Stimulated activated CD4-positive, alpha-beta T cell treated with anti-CD3 and anti-CD28 coated beads, Interleukin-1b, Interleukin-23, amount 100 ng/mL, for 24 hours (primary cell): ENCODE measurements at places on chromosomes 2 and 18.

- no peak for DNase-seq
These were observed 188.4 kb downstream of the CCDC85A start for GRCh38 chr2:56372071-56372656.

- no peak for DNase-seq
These were observed 65.1 kb downstream of the ADD2 start for GRCh38 chr2:70702711-70703395.

- DNase-seq, result no peak
These were observed 42.9 kb downstream of the SH3BP4 start for GRCh38 chr2:234994438-234995321.

DNA sequence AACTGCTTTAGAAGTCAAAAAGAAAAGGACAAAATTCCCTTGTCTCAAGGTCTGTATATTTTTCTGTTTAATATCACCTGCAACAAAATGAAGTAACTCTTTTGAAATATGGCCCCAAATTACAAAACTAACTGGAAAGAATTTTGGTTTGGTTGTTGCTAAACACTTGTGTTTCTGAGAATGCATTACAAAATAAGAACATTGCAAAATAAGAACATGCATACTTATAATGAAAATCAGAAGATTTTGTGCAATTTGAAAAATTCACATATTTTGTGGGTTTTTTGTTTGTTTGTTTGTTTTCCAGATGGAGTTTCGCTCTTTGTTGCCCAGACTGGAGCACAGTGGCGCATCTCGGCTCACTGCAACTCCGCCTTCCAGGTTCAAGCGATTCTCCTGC is 21.8 kb downstream of the NDUFB3 start:
- DNase-seq, result no peak

DNA sequence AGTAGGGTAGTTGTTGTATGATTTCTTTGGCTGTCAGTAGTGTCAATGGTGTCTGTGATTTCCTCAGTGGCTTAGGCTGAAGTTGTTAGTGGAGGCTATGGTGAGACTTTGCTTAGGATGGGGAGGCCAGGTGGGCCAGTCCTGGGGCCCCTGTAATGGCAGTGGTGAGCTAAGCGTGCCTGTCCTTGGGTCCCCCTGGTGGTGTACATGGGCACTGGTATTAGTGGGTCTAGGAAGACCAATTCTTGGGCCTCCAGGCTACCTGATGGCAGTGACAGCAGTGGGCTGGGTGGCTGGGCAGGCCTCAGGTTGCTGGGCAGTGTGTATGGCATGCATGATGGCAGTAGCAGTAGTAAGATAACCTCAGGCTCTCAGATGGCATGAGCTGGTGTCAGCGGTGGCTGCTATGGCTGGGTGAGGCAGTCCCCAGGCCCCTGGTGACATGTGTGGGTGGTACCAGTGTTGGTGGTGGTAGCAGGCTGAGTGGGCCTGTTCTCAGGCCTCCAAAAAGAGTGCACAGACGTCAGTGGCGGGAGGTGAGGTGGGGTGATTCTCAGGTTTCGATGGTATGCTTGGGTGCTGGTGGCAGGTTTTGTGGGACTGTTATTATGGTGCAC is 103.2 kb downstream of the KLHL14 start:
- DNase-seq, result no peak

DNA sequence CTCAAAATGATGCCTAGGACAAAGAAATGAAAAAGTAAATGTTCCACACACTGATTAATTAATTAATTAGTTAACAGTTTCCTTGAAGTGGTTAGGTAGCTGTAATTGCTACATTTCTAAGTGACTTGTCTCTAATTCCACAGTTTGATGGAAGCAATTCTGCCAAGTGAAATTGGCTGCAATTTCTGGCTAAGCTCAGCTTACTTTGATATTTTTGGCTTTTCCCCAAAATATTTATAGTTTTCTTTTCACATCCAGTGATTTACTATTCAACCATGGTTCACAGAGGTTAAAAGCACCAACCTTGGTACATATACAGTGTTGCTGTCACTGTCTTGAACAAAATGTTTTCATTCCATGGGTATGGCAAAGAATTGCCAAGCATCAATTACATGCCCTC is 459.5 kb upstream of the CDH20 start:
- DNase-seq, result no peak

GRCh38 chr2:63555931-63556330 is 32.3 kb downstream of the WDPCP start:
- no peak for DNase-seq

DNA sequence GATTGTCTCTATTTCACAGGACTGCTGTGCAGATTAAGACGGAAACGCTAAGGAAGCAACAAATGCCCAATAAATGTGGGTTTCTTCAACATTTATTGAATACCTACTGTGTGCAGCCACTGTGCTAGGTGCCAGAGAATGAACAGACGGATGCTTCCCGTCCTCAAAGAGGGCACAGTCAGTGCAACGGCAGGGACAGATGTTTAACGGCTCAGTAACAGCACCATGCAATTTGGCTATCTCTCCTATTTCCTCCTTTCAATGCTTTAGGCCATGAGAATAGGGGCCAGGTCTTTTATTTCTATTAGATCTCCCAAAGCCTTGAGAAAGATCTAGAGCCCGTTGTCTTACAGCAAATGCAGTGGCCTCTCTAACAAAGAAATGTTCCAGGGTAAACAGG is 7.2 kb downstream of the EDAR start:
- DNase-seq, result no peak

DNA sequence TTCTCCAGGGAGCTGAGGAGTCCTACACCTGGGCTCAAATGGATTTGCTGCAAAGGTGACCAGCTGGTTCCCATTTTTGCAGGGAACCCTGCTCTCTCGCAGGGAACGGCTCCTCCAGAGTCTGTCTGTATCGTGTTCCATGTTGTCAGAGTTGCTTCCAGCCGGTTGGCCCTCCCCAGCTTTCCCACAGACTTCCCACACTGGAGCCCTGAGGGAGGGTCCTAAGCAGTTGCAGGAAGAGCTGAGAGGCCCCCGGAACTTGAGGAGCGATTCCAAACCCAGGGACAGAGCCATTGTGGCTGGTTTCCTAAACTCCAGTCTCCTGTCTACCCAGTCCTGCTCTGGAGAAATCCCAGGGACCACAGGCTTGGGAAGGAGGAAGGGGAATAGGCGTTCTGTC is 121.7 kb upstream of the PPP1CB start:
- no peak for DNase-seq

DNA sequence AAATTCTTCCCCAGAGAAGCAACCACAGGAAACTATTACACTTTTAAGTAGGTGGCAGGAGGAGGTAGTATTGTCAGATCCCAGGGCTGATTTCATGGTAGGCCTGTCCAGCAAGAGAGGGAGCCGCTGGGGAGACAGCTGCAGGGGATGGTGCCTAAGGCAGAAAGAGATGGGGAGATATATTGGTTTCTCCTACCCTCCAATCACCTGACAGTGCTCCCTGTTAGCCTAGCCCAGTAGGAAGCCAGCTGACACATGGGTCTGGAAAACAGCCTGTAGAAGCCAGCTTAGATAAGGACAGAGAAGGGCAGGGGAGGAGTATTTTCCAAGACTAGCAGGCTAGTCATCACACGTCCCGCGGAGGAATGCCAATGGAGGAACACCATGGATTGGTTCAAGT is 8.2 kb upstream of the SPOPL start:
- DNase-seq, result no peak

DNA sequence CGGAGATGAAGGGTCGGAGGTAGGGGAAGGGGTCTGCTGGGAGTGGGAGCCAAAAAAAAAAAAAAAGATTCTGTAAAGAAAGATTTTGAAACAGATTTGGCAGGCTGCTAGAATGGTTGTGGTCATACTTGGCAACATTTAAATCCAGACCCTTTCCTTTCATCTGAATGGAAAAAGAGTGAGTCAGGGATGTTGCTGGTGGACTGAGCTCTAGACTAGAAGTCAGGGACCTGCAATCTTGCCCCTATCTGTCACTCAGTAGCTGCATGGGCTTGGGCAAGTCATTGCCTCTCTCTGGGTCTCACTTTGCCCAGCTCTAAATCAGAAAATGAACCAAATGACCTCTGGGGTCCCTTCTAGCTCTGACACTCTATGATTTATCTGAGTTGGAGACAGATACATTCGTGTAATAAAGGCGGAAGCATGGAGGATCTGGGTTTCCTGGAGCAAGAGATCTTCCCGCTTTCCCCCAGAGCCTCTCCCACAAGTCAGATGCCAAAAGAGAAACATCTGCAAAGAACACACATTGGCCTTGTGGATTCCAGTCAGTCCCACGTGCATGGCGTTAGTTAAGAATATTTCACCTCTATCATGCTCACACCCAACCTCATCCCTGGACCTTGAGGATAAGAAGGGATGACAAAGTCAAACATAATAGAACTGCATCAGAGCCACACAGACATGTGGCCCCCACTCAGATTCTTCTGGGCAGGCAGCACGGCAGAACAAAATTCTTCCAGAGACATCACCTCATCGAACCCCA is 58.5 kb downstream of the ADD2 start:
- DNase-seq, result no peak

GRCh38 chr2:10720306-10720705 is 1.1 kb upstream of the ATP6V1C2 start:
- DNase-seq, result no peak

DNA sequence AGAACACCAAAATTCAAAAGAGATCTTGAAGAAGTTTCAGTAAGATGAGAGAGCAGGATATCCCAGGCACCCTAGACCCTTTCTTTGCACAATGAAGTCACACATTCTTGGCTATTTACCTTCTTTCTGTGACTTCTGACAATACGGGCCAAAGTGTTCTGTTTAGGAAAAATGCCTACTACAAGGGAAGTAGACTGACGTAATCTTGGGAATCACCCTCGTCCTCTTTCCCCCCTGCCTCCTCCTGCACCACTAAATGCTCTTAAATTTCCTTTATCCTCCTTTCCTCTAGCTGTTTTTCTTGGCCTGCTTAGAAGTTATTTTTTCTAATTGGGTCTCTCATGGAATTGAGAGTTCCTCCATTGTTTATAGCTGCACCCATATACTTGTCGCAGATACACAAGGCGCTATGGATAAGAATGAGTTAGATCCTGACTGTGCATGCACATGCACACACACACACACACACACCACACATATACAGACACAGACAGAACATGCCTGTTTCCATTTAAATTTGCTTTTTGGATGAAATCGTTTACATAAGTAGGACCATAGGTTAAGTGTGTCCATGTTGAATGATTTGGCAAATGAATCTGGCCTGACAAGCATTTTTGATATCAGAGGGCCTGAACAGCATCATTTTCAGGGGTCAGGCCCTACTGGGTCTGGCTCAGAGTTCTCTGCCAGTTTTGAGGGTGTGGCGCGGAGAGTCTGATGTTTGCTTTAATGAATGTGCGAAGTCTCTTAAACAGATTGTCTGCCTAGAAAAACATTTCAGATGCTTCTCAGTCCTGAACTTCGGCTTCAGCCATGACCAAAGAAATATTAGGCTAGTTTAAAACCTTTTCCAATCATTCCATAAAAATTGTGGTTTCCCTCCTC is 131.9 kb upstream of the NT5C1B start:
- DNase-seq, result no peak

DNA sequence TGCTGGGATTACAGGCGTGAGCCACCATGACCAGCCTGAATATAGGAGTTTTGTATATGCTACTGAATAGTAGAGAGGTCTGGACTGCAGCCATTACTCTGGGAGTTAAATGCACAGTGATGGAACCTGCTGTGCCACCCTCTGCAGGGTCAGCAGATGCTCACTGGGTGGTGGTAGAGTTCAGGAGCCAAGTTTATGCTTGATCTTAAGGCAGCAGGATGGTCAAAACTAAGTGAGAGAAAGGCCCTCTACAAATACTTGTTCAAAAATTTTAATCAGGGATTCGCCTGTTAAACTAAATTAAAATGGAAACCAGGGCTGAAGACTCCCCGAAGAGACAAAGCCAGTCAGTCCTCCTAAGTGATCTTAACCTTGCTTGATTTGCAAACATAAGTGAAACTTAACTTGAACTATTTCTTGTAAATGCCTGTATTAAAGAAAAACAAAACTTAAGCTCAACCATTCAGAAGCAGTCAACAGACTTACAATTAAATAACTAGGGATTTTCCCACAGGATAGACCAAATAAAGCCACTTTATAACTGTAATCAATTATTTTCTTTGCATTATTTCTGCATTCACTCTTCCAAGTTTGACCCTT is 4.2 kb upstream of the WDFY1 start:
- no peak for DNase-seq

DNA sequence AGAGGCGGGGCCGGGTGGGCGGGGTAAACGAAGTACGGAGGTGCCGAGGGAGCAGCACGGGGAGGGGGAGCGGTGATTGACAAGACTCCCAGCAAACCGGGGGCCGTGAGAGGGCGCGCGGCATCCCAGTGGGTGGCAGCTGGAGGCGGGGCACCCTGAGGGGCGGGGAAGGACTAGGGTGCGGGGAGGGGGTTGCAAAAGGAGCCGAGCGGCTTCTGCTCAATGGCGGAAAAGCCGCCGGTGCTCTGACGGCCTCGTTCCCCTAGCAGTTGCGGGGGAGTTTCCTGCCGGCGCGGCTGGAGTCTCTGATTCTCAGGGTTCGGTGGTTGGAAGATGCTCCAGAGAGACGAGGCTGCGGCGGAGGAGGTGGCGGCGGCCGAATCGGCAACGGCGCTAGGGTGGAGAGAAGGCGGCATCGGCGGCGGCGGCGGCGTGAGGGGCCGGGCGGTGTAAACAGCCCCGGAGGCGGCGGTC is at the start of gene PPM1B:
Gene PPM1B, plus strand, starts transcription at position 195 of the 474 bp plus-strand sequence. CDS start 32,325 bp downstream, outside the sequence.
- DNase-seq, result peak; percentile 99

DNA sequence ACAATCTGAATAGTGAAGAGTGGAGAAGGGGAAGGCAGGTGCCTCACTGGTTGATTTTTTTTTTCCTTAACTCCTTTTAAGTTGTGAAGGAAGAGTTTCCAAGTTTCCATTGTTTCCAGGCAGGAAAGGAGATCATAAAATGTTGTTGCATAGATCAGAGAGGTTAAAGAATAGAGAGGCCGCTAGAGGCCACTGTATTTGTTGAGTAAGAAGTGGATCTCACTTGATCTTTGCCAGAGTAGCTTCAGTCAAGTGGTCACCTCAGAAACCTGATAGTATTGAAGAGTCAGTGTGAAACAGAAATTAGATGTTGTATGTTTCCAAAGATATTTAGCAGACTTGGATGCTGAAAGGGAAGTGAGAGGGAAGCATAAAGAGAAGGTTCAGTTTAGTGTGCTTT is 17.6 kb downstream of the CTNNA2 start:
- no peak for DNase-seq

DNA sequence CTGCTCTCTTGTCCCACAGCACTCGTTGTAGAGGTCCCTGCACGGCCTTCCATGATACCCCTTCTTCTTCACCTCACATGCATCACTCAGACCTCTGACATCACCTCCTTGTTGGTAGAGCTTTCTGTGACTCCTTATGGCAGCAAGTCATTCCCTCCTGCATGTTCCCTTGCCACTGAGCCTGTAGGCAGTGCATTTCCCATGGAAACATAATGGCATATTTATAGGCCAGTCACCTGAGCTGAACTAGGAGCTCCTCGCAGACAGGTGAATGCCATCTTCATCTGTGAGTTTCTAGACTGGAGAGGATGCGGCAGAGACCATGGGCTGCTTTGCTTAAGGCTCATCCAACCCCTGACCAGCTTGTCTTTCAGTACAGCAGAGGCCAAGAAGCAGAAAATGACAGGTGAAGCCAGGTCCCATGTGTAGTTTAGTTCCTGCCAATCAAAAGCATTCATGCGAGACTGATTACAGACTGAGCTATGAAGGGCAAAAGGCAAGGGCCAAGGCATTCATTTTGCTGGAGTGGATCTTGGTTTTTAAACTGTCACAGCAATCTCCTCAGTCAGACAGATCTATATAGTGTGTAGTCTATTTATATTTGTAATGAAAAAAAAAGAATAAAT is 59.4 kb upstream of the NEDD4L start:
- DNase-seq, result no peak
